ENCODE measurements at places on chromosomes 4 and X.

DNA sequence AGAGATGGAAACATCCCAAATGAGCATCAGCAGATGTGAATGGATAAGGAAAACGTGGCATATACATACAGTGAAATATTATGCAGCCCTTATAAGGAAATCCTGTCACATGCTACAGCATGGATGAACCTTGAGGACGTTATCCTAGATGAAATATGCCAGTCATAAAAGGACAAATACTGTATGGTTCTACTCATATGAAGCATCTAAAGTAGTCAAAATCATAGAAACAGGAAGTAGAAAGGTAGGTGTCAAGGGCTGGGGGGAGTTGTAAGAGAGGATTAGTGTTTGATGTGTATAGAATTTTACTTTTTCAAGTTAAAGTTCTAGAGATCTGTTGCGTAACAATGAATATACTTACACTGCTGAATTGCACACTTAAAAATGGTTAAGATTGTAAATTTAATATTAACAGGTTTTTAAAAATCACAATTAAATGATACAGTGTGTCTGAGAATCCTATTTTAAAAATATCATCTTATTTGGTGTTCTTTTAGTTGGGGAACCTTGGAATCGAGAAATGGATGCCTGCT lies 58.5 kb downstream of the KDM6A start:
- no peak for DNase-seq

- no peak for DNase-seq
Observed at GRCh38 chrX:82041034-82041433, 839.1 kb downstream of the SH3BGRL start.

DNA sequence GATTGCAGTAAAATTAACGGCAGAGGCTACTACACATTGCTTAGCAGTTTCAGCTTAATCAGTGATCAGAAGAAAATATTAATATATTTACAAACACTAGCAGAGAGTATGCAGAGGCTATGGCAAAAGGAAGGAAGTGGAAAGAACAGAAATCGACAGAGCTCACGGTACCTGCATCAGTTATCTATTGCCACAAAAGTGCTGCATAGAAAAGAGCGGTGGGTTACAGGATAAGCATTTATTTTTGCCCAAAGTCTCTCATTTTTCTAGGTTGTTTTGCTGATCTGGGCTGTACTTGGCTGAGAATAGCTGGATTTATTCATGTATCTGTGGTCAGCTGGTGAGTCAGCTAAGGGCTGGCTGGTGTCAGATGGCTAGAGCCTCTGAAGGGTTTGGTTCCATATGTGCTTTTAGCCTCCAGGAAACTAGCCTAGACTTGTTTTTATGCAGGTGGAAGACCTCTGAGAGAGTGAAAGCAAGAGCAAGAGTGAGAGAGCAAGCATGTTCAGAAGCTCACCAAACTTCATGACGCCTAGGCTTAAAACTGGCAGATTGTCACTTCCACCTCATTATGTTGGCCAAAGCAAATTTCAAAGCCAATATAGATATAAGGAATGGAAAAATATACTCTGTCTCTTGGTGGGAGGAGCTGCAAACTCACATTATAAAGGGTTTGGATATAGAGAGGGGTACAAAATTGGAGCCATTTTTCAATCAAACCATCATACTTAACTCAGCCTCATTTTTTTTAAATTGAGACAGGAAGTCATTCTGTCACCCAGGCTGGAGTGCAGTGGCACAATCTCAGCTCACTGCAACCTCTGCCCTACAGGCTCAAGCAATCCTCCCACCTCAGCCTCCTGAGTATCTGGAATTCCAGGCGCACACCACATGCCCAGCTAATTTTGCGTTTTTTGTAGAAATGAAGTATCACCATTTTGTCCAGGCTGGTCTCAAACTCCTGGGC lies 153.2 kb upstream of the RPL34 start:
- no peak for DNase-seq

DNA sequence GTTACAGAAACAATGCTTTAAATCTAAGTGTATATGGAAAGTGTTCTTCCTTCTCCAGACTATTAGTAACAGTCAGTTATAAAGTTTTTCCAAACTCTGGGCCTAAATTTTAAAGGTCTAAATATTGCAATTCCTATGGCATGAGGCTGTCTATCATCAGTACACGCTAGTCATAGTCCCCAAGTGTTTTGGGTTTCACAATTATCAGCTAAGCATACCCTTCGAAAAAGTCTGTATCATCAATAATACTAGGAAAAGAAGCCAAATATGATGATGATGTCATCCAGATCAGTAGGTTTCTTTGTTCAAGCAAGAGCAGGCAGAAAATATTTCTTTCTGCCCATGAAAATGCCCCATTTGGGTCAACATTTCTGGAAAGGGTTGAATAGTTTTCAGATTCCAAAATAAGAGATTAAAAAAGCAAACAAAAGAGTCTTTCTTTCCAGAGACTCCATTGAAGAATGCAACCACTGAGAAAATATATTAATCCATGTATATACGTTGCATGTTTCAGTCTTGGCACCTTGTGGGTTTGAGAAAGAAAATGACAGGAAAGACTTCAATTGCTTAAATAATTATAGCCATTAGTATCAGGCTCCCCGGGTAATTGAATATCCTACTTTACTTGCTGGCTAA lies 173.8 kb downstream of the CAMK2D start:
- DNase-seq, result no peak

- no peak for DNase-seq
Observed at GRCh38 chr4:185244763-185245162, 35.4 kb downstream of the SNX25 start.

DNA sequence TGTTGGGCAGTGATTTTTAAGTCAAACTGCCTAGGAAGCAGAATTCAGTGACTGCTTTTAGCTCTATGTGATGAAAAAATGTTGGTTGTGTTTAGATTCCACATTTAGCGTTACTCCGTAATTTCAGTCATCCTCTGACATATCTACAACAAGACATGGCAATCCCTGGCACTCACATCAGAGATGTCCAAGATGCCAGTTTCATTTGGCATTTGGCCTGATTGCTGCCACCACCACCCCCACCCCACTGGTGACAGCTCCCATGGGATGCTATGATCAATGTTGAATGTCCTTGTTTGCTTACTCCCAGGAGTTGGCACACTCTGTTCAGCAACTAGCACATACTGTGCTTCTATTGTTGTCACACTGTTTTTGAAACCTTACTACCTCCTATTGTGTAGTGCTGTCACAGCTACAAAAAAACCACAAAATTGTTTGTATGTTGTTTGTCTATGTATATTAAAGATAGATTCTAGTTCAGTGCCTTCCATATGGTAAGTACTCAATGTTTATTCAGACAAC lies 101.4 kb downstream of the AWAT2 start:
- DNase-seq, result no peak

DNA sequence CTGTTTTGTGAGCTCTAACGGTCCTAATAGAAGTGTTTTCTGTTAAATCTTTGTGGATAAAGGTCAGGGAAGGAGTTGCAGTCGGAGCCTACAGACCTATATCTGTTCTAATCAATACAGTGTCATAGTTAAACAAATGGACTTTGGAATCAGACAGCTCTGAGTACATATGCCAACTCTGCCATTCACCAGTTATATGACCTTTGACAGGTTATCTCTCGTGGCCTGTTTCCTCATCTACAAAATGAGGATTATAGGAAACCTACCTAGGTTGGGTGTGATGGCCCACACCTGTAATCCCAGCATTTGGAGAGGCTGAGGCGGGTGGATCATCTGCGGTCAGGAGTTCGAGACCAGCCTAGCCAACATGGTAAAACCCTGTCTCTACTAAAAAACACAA lies 89.7 kb downstream of the MID1IP1 start:
- DNase-seq, result no peak

- DNase-seq, result no peak
Observed at GRCh38 chr4:141524841-141525240, 111.5 kb upstream of the IL15 start.

DNA sequence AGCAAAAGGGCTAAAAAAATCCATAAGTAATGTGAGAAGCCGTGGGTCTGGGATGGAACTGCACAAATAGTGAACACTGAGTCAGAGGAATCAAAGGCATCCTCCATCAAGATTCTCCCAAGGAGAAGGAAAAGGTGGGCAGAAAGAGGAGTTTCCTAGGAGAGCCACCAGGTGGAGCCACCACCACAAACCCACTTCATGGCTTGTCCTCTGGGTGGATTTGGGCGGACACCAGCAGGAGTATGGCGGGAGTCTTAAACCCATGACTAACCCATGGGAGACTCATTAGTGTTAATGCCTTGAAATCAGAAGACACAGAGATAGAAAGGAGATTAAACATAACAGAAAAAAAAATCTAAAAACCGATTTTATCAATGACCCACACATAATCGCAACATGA lies 147.7 kb downstream of the SH3KBP1 start:
- DNase-seq, result peak; percentile 10

- DNase-seq, result no peak
Observed at GRCh38 chrX:23788521-23788920, 5.5 kb downstream of the SAT1 start.

DNA sequence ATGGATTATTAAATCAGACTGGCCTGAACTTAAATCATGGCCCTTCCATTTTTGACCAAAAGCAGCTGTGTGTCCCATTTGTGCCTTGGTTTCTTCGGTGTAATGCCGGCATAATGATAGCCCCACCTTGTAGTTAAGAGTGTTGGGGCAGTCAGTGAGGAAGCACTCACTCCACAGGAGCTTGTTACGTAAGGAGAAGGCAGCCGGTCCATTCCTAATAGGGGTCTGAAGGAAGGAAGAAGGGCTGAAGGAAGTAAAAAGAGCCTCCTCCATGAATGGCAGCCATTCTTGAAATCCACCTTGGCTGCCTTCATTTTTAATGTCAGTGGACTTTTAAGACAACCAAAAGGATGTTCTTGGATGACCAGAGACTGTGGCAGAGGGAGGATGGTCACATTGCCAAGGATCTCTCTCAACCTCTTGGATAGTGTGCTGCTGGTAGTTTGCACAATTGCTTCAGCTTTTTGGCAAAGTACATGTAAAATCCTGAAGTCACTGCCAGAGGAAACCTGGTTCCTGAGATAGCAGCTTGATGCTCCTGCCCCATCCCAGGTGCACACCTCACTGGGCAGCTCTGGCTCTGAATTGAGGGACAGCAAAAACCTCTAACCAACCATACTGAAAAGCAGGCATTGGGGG lies 113.5 kb downstream of the PTTG2 start:
- DNase-seq, result no peak

- no peak for DNase-seq
Observed at GRCh38 chr4:109022961-109023360, 260.1 kb upstream of the ETNPPL start.

DNA sequence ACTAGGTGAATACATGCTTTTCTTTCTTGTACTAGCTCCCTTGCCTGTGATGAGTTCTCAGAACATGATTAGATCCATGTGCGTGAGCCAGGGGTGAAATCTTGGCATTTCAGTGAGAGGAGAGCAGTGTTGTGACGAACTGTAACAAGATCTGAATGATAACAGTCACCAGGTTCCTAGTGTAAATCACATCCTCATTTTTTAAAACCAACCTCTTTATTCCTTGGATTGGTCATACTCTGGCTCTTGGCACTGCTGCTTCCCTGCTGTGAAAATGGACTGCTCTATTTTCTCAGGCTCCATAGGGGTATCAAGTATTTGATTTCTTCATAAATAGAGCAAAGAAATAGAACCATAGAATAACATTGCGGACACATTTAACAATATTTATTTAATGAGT lies 206.3 kb downstream of the SLC4A4 start:
- no peak for DNase-seq

GRCh38 chr4:185093603-185094002 lies 49.5 kb upstream of the SLC25A4 start:
- DNase-seq, result no peak

- DNase-seq, result no peak
Observed at GRCh38 chrX:150870487-150871340, 27.8 kb downstream of the CD99L2 start.

DNA sequence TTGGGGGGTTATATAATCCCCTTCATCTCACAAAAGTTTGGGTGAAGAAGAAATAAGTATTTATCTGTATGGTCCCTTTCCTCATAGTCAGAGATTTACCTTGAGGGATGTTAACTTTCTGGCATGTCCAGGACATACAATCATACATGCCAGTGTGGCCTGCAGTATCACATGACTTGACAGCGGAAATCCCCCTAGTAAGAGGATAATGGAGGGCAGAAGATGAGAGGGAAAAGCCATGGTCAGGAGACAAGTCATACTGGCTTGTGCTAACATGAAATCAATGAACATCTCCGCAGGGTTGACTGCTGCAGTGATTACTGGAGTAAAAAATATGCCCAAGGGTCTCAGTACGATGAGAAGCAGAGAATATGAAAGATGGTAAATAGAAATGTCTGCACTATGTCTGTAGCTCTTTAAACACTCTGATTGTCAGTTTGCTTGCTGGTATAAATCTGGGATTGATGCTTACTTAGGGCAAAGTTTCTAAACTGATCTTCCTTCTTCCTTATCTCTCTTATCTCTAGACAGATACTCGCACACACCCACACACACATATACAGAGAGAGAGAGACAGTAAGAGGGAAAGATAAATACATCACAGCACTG lies 1385.6 kb upstream of the ADGRL3 start:
- DNase-seq, result no peak

DNA sequence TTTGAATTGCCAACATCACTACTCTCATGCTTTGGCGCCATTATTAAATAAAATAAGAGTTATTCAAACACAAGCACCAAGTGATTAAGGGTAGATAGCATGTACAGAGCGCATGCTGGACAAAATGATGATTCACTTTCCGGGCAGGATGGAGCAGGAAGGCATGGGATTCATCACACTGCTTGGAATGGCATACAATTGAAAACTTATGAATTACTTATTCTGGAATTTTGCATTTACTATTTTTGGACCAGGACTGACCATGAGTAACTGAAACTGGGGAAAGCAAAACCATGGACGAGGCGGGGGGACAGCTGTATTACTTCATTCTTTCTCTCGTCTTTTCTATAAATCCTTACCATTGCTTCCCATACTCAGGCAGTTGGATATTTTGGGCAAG lies 28.5 kb upstream of the FGF5 start:
- DNase-seq, result no peak

DNA sequence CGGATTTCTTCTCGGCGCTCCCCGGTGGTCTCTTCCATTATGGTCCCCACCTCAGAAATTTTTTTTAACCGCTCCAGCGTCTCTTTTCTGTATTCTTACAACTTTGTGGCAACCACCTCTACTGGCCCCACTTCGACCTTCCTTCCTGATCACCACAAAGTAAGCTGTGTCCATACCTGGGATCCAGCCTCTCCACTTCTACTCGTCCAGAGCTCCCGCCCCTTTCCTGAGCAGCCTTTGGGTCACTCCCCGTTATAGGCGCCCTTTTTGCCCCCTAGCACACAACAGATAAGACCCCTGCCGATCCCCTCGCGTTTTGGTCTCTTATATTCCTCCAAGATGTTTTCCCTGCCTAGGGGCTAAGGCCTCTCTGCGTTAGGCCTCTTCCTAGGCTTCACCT lies 557 bp downstream of the PIGG start:
- DNase-seq, result no peak

DNA sequence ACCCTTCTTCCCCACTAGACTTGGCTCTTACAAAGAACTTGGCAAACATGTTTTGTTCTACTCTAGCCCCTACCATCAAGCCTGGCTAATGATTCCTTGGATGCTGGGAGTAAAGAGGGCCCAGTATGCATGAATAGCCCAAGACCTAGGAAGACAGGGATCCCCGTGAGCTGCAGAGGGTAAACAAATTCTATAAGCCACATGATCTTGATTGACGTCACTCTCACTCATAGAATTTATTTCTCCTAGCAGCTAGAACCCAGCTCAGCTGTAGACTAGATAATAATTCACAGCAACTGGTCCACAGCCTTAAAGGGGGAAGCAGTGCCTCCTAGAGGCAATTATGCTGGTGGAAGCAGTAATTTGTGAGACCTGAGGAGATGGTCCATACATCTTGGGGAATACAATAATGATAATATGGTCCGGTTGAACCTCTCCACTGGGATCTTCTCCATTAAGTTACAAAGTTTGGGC lies 16.1 kb upstream of the USO1 start:
- no peak for DNase-seq

GRCh38 chr4:76326515-76326914 lies 20.0 kb downstream of the STBD1 start:
- DNase-seq, result no peak
